Central memory CD4-positive, alpha-beta T cell (primary cell): ENCODE measurements at places on chromosomes 1 and 21.

DNA sequence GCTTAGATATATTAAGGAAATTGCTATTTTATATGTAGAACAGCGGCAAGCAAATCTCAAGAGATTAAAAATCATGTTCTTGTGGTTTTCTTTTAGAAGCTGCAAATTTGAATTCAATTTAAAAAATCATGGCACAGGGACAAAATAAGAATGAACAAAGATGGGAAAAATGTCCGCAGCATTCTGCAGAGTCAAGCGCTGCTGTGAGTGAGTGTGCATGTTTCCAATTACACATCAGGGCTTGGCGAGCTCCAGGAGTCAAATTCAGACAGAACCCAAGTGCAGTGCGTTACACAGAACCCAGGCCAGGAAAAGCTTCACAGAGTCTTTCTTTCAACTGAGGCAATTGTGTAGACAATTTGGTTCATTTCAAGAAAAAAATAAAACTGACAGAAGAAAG is 33.3 kb upstream of the ERG start:
- no peak for DNase-seq

GRCh38 chr1:20429296-20429695 is 56.7 kb downstream of the CAMK2N1 start:
- DNase-seq, result no peak

DNA sequence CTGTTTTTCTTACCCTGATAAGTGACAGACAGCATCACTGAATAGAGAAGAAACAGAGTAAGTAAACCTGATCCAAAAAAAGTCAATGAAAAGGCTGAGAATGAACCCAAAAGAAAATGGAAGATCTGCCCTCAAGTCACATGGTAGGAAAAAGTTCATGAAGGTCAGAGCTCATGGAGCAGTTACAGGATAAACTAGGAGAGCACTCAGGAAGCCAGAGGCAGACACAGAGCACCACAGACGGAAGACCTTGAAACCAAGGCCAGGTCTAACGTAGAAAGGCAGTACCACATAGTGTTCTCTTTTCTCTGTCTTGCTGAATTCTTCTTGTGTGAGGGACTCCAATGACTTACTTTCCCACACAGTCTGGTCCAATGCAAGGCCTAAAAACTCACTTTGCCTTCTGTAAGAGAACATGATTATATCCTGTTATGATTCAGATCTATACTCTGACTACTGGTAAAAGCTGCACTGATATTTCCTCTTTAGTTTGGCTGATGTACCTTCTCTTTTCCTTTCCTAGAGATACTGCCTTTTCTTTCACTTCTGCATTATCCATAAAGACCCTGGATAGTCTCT is 40.8 kb downstream of the RTCA start:
- DNase-seq, result no peak

GRCh38 chr1:180252638-180253536 is 22.8 kb downstream of the LHX4 start:
- peak; percentile 39 for DNase-seq

DNA sequence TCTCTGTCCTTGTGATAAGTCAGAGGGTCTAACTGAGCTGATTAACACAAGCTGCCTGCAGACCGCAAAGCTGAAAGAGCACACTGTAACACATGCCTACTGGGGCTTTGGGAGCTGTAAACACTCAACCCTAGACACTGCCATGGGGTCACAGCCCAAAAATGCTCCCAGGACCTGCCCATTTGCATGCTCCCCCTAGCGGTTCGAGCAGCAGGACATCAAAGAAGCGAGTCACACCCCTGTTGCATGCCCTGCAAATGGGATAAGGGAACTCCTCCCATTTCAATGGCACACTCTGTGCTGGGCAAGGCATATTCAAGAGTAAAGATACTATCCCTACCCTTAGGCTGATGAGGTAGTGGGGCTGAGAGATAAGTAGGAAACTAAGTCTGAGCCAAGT is 22.8 kb downstream of the LCE3E start:
- DNase-seq, result no peak
